ENCODE measurements at places on chromosomes 1 and 21.
A peak's percentile ranks its signal among the peaks of the same experiment; 100 is the strongest.

DNA sequence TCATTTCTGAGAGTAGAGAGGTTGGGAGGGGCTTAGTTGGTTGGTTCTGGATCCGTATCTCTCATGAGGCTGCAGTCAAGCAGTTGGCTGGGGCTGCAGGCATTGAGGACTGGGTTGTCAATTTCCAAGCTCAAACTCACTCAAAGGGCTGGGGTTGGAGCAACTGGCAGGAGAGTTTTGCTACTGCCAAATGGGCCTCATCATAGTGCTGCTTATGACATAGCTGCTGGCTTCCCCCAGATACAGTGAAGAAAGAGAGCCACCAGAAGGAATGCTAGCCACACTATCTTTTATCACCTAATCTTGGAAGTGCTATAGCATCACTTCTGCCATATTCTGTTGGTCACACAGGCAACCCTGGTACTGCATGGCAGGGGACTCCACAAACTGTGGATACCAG is 363.5 kb upstream of the USP24 start:
- no peak for DNase-seq

GRCh38 chr1:167517535-167518330 is 596 bp downstream of the CD247 start:
- no peak for DNase-seq

GRCh38 chr21:17729455-17729854 is 89.7 kb downstream of the C21orf91 start:
- DNase-seq, result no peak

DNA sequence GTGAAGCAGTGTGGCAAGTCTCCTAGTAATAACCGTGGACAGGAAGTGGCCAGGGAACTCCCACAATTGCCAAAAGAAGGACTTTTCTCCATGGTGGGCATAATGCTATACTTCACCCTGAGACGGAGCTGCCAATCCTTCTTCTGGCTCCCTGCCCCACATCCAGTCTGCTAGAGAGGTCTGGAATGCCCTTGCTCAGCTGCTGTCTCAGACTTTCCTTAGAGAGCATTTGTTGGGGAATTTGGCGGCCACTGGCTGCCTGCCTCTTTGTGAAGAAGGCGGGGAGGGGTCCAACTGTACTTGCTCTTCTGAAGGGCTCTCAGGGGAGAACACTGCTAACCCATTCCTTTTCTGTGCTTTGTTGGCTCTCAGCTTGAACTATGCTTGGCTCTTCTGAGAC is 123.7 kb upstream of the EDN2 start:
- peak; percentile 48 for DNase-seq
